GM10248 (cell line): ENCODE measurements at places on chromosomes 4 and X.

DNA sequence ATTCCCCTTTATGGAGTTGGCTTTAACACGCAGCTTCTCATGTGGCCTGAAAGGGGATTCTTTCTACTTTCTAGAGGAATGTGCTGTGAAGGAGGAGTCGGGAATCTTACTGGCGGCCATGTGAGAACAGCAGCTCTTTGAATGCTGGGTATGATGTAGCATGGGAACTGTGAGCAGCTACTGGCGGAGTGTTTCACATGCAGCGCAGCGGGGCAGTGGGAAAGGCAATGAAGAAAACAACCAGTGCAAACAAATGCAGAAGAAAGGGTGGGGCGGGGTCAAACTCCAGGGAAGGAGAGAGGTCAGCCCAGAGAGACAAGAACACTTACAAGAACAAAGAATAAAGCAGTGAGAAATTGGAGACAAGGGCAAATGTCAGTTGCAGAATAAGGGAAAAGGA, 363.8 kb upstream of the FTHL17 start:
- DNase-seq, result no peak

GRCh38 chr4:48266781-48267180, 2.9 kb downstream of the TEC start:
- DNase-seq, result no peak

GRCh38 chr4:128525387-128525786, 237.8 kb upstream of the PGRMC2 start:
- DNase-seq, result no peak

- DNase-seq, result no peak
These were observed 27.3 kb upstream of the LRCH2 start for GRCh38 chrX:115261148-115261547.

DNA sequence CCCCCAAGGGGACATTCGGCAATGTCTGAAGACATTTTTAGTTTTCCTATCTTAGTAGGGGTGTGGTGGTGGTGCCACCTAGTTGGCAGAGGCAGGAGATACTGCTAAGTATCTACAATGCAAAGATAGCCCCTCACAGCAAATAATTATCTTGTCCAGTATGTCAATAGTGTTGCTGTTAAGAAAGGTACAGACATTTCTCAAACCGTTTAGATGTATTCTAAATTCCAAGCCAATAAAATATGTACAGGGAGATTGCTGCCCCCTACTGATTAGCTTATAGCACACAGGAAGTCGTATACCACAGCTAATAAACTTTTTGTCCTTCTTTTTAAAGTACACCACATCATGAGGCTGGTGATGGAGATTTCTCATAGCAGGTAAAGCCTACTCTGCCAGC, 260.5 kb downstream of the TMA16 start:
- peak; percentile 15 for DNase-seq

DNA sequence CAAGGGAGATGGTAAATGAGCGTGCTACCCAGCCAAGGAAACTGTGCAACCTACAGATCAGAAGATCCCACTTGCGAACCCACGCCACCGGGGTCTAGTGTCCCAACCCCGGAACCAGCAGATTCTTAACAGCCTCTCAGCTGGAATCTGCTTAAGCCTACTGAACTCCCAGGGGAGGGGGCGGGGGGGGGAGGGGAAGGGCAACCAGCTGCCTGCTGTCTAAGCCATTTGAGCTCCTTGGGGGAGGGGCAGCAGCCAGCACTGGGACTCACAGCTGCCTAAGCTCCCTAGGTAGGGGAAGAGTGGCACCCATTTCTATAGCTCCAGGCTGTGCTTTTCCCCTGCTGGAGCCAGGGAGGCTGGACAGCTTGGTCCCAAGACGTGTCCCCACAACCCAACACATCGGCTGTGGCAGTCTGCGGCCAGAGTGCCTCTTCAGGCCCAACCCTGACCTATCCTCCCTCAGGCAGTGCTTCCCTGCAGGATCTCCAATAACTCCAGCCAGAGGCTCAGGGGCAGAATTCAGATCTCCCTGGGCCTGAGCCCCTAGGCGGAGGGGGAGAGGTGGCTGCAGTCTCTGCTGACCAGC, 289.2 kb downstream of the LDB2 start:
- DNase-seq, result no peak

GRCh38 chr4:8403976-8404375, 36.5 kb downstream of the ACOX3 start:
- no peak for DNase-seq

- DNase-seq, result no peak
These were observed 13.6 kb downstream of the JADE1 start for GRCh38 chr4:128823025-128823661.

DNA sequence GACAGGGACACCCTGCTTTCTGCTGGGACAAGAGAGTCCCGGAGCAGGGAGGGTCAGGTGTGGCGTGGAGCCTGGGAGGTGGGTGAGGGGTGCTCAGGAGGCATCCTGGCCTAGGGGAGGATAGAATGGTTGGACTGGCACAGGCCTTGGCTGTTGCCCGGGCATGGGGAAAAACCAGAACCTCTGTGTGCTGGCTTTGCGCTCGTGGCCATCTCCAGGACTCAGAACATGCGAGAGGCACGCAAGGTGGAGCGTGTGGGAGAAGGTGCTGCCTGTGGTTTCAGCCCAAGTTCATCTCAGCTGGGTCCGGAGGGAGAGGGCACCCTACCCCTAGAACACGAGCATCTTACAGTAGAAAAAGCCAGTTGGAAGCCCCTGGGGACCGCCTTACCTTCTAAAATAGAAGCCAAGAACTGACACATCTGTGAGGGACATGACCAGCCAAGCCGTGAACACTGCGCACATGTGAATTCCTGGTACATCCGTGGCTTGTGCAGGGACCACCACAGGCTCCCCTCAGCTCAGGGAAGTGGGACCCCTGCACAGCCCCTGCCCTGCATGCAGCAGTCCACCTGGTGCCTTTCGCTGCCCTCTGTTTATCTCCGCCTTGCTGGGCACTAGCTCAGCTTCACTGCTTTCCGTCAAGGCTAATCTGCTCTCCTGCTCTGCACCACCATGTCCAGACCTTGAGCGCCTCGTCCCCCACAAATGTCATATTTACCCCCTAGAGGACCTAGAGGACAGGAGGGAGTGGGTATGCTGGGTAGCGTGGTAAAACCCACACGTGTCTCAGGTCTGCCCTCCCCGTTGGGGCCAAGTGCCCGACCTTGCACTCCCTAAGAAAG, 13.5 kb downstream of the MSANTD1 start:
- no peak for DNase-seq

- no peak for DNase-seq
These were observed 117.9 kb upstream of the MED14 start for GRCh38 chrX:40853004-40853815.

DNA sequence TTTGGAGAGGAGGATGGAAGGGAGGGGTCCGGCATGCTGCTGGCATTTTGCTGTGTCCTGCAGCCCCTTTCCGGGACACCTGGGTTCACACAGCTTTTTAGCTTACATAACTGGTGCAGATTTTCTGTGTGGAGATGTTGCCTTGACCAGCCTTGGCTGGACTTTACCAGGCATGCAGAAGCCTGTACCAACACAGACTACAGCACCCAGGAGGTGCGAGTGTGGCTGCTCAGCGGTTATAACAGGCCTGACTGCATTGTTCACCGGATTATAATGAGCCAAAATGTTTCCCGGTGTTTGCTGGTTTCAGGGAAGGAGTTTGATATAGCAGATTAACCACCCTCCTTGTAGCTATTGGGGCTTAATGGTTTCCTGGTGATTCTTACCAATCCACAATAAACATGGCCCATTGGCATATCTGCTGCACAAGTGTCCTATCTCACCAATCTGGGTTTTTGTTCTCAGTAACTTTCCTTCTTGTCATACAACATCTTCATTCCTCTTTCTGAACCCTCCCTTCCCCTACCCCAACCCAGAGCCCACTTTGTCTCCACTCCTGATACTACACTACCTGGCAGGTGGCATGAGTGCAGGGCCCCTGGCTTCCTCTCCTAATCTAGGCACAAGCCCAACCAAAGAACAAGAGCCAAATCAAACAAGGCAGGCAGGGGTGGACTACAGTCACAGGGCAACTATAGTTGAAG, 3.9 kb downstream of the RPL10 start:
- no peak for DNase-seq

- no peak for DNase-seq
These were observed 179.0 kb downstream of the NHS start for GRCh38 chrX:17553961-17554482.

DNA sequence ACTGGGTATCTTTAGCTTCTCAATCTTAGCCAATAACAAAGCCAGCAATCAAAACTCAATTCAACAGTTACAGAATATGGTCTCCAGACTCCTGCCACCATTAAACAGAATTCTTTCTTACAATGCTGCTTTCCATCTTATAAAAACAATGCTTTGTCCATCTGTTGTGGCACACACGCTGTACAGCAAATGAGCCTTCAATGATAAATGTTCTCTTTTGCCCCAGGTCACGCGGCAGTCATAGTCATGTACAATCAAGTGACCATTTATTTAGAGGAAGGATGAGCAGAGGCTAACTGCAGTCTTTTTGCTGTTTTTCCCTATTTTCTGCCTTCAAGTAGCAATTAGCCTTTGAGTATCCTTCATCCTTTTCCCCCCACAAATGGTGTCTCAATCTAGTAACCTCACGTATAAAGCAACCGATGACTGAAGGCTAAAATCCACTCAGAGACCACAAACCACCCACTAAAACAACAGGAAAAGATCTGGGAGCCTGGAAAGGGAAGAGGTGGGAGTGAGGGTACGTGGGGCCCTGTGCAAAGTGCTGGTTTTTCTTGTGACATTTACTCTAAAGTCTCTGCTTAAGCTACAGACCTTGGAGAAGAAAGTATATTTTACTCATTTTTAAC, 24.4 kb downstream of the TRIM2 start:
- no peak for DNase-seq

DNA sequence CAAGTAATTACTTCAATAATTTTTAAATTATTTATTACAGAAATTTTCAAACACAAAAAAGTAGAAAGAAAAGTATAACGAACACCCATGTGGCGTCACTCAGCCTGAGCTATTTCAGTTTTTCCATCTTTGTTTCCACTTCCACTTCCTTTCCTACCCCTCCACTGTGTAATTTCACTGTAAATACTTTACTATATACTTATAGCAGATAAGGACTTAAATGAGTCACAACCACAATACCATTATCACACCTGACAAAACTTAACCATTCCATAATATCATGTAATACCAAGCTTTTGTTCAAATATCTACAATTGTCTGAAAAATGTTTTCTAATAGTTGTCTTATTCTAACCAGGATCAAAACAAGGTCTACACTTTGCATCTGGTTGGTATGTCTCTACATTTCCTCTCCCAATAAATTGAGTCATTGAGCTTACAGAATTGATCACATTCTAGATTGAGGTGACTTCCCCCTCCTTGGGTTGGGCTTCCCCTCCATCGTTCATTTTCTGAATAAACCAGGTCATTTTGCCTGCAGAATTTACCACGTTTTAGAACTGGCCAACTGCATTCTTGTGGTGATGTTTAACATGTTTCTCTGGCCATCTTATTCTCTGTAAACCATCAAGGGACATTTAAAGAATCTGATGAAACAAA, 48.7 kb downstream of the ATP10D start:
- no peak for DNase-seq

DNA sequence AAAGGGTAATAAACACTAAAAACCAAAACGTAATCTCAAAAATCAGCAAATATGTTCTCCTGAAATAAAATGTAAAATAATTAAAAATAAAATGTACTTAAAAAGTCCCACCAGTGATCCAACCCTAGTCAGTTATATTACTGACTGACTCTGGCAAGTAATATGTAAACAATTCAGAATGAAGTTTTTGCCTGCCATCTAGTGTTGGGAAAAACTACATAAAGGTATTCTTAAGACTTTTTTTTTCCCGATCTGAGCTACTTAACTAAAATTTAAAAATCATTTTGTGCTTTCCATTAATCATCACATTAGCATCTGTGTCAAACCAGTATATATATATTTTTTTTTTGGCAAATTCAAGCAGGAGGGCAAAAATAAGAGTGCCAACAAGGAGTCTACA, 24.0 kb downstream of the RCHY1 start:
- DNase-seq, result no peak

DNA sequence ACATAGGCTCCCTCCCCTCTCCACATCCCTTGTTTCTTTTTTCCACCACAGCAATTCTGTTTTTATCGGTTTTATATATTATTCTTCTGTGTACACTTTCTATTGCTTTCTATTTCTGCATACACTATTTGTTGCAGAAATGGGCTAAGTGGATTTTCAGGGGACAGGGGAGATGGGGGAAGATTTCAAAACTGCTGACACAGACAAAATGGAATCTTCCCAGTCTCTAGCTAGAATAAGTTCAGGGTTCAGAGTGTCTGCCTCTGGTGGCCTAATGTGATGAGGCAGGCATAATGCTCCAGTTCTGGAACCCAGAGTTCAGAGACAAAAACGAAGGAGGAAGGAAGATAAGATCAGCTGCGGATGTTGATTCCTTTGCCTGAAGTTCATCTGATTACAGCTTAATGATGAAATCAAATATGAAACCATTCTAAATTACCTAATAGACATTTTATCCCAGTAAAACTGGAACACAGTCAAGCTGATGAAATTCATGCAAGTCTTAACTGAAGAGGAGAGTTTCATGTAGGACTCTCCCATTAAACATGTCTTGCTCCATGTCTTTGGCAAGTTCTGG, 447.1 kb downstream of the AFF2 start:
- DNase-seq, result no peak

GRCh38 chr4:2685541-2685940, 70.6 kb downstream of the TNIP2 start:
- DNase-seq, result no peak

DNA sequence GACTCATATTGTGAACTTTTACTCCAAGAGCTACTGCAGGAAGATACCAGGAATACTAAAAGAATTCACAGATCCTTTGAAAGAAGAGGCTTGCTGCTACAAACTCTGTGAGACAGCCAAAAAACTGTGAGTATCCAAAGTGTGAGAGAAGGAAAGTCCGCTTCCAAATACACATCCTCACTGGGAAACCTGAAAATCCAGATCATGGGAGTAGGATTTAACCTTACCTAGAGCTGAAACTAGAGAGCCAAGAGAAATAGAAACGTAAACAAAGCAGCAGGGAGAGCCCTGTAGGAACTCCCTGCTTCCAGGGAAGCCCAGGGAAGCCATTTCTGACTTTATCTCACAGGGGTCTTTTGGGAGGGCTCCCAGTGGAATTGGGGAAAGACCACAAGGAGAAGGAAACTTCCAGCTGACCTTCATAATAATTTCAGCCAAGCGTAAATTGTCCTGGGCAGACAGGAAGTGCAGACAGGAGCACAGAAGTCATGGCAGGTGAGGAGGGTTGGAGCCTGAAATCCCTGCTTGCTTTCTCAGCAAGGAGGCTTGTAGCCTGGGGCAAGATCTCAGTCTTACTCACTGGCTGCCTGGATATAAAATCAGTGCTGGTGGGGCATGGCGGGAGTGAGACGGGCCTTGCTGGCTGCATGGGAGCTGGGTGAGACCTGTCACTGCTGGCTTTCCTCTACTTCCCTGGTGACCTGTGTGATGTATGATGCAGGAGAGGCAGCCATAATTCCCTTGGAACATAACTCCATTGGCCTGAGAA, 26.2 kb upstream of the NFKB1 start:
- no peak for DNase-seq

GRCh38 chrX:16307950-16308349, 140.7 kb downstream of the MAGEB17 start:
- DNase-seq, result no peak
